ENCODE measurements at places on chromosomes 4 and X. TPM values are rescaled to one million over a fixed set of nuclear protein-coding genes. Genes with fewer than 3 reads are reported as not detected.

- peak; percentile 21 for DNase-seq
Observed at GRCh38 chrX:10620121-10620699, at the start of gene MID1. Gene MID1 (minus strand): TSS chrX:10620585. CDS start chrX:10567547, 53,038 bp downstream.

- DNase-seq = no peak
Observed at GRCh38 chr4:145541346-145541745, 59.7 kb downstream of the SMAD1 start.

GRCh38 chr4:15457406-15458201, 12.1 kb upstream of the CC2D2A start:
- no peak for DNase-seq

GRCh38 chr4:111434586-111434985, 710.7 kb upstream of the FAM241A start:
- no peak for DNase-seq

DNA sequence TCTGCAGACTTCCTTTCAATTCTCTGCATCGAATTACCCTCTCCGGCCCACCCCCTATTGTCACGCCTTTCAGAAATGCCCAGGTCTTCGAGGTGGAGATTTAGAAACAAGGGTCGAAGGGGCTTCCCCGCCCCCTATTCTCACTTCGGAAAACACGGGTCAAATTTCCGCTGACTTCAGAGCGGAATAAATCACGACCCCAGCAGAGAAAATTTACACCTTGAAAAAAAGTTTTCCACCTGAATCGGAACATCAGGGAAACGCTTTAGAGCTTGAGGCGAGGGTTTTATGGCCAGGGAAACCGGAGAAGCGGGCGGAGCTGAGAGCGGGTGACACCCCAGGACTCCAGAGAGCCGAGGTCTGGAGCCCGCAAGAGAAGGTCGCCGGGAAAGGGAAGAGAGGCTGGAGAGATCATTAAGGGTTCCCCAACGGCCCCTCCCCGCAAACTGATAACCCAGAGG, 1.6 kb downstream of the SHISA3 start:
- DNase-seq = no peak

DNA sequence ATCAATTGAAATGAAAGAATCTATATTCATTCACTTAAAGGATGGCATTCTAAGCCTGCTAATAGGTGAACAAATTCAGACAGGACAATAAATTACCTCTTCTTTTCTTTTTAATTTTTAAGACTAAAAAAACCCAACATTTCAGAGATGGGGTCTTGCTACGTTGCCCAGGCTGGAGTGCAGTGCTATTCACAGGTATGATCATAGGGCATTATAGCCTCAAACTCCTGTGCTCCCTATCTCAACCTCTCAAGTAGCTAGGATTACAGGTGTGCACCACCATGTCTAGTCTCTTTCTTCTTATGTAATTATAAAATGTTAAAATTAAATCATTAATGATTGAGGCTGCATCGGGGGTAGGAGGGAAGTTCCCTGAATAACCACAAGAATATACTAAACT, 52.5 kb upstream of the PDLIM5 start:
- DNase-seq = no peak

DNA sequence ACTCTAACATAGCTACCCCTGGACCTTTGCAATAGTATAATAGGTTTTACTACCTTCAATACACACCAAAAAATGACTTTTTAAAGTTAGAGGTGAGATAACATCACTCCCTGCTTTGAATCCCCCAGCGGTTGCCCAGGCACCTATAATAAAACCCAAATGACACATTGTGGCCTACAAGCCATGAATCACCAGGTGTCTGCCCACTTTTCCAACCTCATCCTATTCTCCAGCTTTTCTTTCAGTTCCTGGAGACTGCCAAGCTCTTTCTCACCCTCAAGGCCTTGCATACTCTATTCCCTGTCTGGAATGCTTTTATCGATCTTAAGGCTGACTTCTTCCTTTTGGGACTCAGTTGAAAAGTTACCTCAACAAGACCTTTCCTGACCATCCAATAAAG, 16.4 kb upstream of the PRSS48 start:
- no peak for DNase-seq

- no peak for DNase-seq
Observed at GRCh38 chr4:145154573-145154972, 25.8 kb downstream of the OTUD4 start.

GRCh38 chr4:16745009-16745635, 153.3 kb downstream of the LDB2 start:
- no peak for DNase-seq

DNA sequence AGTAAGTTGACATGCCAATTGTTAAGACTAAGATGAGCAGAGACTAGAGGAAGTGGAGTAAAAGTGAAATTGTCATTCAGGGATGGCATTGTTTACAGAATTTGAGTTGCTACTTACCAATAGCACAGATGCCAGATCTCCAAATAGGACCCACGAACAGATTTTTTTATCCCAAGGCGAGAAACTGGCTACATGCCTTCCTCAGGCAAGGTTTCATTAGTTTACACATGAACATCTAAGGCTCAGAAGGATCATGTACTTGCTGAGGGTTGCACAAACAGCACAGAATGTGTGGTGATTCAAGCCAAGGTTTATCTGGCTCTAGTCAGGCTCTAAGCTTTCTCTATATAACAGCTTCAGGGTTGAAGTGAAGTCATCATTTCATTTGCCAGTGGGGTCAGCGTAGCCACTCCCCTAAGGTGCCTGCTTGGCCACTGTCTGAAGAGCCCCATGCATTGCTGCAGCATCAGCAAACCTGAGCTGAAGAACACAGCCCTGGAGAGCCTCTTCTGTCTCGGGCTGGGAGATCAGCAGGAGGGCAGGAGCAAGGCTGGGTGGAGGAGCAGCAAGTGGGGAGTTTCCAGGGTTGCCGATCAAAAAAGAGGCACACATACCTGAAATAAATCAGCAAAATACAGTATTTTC, 193.0 kb upstream of the LCORL start:
- no peak for DNase-seq

DNA sequence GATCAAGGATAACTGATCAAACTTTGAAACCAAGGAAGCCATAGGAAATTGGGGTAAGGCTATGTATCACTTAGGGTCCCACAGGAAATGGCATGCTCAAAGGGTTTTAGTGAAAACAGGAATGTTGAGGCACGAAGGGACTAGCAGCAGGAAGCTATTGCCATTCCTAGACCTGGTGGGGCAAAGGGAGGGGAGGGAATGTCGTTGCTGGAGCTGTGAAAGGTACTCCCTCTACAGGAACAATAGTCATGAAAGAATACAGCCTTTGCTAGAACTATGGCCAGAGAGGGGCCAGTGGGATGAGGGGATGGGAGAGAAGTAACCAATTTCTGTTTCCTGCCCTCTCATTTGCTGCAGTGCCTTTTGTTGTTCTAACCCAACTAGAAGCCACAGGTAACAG, 11.9 kb downstream of the REPS2 start:
- no peak for DNase-seq

DNA sequence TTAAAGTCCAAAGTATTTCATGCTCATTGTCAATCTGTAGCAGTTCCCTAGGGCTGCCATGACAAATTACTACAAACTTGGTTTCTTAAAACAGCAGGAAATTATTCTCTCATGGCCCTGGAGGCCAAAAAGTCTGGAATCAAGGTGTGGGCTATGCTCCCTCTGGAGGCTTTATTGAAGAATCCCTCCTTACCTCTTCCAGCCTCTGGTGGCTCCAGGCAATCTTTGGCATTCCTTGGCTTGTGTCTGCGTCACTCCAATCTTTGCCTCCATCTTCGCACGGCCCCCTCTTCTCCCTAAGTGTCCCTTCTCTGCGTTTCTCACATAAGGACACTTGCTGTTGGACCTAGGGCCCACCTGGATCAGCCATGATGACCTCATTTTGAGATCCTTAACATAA, 170.4 kb downstream of the SMIM20 start:
- DNase-seq = no peak

DNA sequence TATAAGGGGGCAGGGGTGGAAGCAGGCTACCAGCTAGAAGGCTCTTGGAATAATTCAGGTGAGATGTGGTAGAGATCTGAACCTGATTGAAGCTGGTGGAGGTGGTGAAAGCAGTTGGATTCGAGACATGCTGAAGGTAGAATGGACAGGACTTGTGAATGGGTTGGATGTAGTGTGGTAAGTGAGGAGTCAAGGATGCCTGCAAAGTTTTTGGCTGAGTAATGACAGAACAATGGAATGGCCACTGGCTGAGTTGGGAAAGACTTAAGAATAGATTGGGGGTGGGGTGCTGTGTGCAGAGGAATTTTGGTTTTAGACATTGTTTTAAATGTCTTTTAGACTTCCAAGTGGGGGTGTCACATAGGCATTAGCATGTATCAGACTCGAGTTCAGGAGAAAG, 33.5 kb downstream of the HPF1 start:
- no peak for DNase-seq

DNA sequence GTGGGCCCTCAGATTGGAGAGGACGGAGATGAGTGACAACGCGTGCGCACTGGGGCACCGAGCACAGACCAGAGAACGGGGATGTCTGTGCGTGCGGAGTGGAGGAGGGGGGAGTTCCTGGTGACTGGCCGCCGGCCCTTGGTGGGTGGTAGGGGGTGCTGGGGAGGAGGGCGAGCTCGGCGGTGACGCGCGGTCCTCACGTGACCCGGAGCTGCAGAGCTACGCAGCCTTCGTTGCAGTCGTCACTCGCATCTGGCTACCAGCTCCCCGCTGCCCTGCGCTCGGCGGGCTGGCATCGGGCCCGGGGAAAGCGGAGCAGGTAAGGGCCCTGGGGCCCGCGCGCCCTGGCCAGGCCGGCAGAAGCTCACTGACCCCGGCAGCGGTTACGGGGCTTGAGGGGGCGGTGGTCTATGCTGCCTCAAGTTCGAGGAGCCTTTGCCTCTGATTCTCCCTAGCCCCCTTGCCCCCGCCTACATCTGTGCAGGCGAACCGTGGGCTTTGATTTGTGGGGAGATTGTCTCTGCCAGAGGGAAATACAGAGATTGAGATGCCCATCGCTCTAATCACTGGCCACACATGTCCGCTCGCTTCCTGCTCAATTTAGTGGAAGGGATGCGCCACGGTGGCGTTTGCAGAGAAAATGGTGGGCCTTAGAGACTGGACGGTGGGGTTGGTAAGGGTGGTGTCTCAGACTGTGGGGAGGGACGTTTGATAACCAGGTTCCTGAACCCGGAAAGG, at the start of gene ARMCX4:
TSS of gene ARMCX4 (plus strand) at position 245 of the 738 bp plus-strand sequence. CDS start 3,134 bp downstream, outside the sequence.
- DNase-seq = peak; percentile 30

DNA sequence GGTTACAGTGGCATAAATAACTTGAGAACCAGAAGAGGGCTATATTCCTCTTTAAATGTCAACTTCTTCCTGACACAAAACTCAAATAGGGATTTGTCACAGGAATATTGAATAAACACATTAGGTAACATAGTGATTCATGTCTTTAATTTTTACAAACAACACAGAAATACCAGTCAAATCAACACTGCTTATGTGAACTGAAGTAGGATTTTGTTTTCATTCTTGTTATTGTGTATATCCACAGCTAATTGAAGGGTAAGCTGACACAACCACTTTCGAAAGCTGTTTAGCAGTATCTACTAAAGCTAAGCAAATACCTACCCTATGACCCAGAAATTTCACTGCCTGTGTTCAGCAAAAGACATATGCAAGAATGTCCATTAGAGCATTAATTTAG, 120.4 kb upstream of the EOLA2 start:
- DNase-seq = no peak

DNA sequence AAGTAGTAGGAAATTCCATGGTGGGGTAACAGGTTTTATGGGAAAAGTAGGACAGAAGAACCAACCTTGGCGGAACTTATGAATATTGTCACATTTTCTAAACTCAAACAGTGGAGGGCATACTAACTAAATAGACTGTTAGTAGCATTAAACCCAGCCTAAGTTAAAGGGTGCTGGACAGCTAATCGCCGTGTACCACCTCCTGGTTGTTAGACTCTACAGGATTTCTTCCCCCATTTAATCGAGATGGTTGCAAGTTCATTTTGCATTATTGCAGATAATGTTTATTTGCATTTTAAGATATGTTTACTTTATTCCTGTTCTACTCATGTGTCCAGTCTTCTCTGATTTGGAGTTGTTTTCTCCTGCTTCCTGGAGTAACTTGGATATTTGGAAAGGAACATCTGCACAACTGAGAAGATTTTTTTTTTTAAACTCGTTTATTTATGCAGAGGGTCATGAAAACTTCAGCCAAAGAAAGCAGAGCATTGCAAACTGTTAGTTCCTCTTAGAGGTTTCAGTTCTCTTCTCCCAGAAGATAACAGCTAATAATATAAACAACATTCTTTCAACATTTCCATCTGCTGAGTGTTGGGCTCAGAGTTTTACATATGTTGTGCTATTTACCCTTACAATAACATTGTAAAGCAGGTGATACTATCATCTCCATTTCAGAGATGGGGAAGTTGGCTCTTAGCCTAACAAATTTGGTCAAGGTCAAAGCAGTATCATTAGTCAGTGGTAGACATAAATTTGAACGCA, 51.5 kb upstream of the TBC1D9 start:
- no peak for DNase-seq

GRCh38 chrX:125291124-125291523, 28.5 kb upstream of the TEX13C start:
- DNase-seq = no peak

DNA sequence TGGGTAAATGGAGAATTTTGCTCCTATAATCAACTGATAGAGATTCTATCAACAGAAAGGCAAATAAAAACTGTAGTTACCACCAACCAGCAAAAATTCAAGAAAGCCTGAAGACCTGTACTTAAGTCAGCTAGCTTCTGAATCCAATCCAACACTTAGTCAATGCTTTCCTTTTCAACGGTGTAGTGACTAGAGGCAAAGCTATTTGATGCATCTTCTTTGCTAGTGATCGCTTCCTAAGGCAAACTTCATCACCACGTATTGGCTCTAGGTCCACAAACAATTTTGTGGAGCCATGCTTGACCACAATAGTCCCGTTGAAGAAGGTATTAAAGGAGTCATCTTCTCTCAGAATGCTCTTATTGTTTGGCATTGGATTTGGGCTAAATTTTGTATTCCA, 25.0 kb upstream of the UBA6 start:
- no peak for DNase-seq

DNA sequence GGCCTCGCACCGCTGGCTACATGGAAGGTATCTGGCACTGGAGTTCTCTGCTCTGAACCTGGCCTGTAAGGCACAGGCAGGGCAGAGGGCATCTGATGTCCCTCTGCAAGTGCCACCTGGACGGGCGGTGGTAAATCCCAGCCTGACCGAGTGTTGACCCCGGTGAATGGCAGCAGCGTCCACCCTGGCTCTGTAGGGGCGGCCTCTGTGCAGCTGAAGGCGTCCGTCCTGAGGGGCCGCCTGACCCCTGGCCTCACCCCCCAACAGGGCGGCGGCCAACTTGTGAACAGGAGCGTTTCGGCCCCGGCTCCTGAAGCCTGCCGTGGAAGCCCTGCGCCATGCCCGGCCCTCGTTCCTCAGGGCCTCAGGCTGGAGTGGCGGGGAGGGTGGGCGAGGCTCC, 51.4 kb downstream of the CPZ start:
- no peak for DNase-seq

Gene DUSP21
- not detected for total RNA-seq

Gene GABRB1
- total RNA-seq = not detected

Gene GASK1B
- 0.60 TPM for total RNA-seq

Gene ESX1
- not detected for total RNA-seq

Gene NDST4
- not detected for total RNA-seq

Gene HSFX2
- not detected for total RNA-seq

Gene PABPC1L2B
- not detected for total RNA-seq

Gene SHROOM4
- total RNA-seq = not detected

Gene USP26
- total RNA-seq = not detected
